ENCODE measurements at places on chromosomes 4 and X.

GRCh38 chr4:113971706-113972360, 7.6 kb downstream of the ARSJ start:
- DNase-seq, result no peak

DNA sequence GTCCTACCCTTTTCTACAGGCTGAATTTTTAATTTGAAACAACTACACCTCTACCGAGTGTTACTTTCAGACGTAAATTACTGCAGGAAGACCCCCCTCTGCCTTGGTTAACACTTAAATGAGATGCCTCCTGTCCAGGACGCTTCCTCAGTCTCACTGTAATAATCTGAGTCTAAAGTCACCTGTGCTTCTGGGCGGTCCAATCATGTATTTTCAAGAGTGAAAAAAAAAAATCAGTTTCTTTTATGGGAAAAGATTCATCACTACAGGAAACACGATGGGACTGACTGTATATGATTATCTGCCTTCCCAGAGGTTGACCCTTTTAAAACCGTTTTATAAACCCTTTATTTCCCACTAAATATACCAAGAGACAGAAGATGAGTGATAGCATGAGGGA, 776 bp downstream of the RBM47 start:
- DNase-seq, result no peak

DNA sequence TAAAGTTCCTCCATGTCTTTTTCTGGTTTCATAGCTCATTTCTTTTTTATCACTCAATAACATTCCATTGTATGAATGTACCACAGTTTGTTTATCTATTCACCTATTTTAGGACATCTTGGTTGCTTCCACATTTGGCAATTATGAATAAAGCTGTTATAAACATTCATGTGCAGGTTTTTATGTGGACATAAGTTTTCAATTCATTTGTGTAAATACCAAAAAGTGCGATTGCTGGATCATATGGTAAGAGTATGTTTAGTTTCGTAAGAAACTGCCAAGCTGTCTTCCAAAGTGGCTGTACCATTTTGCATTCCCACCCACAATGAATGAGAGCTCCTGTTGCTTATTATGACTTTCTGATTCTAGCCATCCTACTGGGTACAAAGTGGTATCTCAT, 36.3 kb upstream of the ZFX start:
- peak; percentile 43 for DNase-seq

- peak; percentile 38 for DNase-seq
These were observed 48.3 kb downstream of the MED28 start for GRCh38 chr4:17662694-17663093.

DNA sequence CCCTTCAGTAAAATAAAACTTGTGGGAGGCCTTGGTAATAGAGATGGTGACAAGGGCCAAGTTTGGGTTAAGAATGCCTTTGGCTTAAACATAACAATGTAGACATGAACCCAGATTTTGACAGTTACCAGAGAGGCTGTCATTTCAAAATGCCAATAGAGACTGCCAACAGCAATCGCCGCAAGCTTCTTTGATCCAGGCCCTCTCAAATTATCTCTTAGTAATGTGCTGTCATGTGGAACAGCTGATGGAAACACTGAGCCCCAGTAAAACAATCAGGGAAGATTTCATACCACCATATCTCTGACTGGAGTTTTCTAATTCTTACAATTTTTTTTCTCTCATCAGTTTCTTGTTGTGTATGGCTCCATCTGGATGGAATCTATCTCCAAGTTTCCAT, 80.5 kb downstream of the ZNF330 start:
- DNase-seq, result no peak

GRCh38 chr4:113435893-113436292, 325.6 kb downstream of the CAMK2D start:
- peak; percentile 83 for DNase-seq

DNA sequence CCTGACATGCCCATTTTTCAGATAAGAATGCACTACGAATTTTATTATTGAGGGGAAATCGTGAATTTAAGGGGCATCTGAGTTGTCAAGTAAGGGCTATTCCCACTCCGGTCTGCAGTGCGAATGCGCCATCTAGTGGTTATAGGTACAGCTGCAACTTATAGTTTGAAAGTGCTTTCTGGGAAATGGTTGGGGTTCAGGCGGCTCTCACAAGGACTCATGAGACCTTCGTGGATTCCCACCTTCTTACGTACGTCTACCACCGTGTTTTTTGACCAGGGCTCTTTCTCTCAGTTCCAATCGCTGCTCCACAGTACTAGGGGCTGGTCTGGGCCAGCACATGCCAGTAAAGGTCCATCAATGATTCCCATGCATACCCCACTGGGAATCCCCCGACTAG, 12.3 kb downstream of the MSL3 start:
- DNase-seq, result no peak

DNA sequence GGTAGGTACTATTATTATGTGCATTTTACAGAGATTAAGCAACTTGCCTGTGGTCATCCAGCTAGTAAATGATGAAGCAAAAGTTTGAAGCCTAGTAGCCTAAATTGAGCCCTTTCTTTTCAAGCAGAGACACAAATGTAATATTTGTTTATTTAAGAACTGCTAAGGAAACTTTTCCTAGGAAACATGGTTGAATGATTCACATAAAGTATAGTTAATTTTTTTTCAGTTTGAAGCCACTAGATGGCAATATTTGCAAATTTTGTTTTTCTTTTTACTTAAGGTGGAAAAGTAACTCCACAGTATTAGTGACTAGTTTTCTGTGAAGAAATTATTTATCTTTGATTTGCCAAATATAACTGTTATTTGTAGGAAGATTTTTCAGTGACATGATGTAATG, 52.8 kb upstream of the ANKRD17 start:
- no peak for DNase-seq

DNA sequence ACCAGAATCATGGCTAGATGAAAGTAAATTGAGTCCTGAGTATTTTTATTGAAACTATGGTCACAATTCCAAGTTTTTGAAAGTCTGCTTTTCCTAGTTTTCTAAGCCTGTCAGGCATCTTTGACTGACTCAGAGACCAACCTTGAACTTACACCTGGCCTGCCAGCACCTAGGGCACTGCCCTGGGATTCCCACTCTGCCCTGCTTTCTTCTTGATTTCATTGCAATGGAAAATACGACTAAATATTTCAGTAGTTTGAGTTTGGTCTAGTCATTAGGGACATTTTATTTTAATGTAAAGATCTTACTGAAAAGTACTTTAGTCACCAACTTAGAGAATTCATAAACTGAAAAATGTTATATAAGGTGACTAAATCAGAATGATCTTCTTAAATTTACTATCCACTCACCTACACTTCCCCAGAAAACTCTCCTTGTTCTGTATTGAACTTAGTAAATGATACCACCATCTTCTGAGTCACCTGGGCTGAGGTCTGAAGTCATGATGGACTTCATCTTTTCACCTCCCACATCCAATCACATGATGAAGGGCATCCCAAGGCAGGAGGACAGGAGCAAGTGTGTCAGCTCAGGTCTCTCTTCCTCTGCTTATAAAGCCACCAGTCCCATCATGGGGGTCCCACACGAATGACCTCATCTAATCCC, 11.6 kb upstream of the PYURF start:
- no peak for DNase-seq

GRCh38 chr4:666822-667544, 7.1 kb downstream of the ATP5ME start:
- no peak for DNase-seq

DNA sequence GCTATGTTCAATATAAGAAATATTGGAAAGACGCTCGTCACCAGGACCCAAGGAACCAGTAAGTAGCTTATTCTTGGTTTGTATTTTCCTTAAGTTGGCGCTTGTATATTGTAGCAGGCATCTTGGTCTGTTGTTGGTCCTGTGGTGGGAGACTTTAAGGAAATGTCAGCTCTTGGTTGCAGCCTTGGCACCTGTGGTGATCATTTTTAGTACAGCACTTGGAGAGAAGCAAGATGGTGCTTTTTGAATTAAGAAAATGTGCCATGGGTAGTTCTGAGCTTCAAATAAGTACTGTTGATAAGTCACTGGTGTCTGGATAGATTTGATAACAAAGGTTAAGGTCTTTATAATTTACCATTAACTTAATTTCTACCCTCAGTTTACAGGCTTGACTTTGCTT, 1.1 kb downstream of the RPS3A start:
- DNase-seq, result no peak

GRCh38 chrX:82813671-82814078, 694.4 kb upstream of the POU3F4 start:
- DNase-seq, result no peak

DNA sequence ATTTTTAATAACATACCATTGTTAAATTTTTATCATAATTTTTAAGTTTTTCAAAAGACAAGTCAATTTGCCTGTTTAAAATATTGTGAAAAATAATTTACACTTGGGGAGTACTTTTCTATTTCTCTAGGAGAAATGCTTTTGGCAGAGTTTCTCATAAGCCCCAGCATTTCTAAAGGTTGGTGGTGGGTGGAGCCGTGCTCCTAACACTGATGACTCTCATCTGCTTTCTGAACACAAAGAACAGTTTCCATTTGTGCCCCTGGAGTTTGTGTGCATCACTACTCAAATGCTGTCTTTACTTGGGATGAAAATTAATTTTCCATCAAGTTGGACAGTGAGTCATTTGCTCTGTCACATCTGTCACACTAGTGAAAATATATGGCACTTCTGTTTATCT, 57.6 kb downstream of the TNIP2 start:
- no peak for DNase-seq

DNA sequence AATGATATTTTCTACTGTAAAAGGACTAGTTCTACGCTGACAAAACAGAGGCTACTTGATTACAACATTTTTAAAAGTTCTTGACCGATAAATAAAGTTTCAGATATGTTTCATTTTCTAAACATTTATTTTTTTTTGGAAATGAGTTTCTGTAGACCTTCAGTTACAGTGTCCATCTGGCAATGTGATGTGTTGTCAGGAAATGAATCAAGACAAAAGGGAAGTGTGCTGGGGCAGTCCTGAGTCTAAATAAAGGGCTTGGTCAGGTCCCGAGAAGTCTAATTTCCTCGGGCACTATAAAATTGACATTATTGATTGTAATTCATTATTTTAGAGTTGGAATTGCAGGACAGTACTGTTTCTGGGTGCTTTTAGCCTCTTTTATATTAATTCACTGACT, 57.0 kb upstream of the FTHL17 start:
- no peak for DNase-seq

DNA sequence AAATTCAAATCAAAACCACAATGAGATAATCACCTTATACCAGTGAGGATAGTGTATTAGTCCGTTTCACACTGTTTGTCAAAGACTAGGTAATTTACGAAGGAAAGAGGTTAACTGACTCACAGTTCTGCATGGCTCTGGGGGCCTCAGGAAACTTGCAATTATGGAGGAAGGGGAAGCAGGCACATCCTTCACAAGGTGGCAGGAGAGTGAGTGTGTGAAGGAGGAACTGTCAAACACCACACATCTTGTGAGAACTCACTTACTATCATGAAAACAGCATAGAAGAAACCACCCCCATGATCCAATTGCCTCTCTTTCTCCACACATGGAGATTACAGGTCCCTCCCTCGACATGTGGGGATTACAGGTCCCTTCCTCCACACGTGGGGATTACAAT, 54.7 kb upstream of the TRPC5 start:
- DNase-seq, result no peak

DNA sequence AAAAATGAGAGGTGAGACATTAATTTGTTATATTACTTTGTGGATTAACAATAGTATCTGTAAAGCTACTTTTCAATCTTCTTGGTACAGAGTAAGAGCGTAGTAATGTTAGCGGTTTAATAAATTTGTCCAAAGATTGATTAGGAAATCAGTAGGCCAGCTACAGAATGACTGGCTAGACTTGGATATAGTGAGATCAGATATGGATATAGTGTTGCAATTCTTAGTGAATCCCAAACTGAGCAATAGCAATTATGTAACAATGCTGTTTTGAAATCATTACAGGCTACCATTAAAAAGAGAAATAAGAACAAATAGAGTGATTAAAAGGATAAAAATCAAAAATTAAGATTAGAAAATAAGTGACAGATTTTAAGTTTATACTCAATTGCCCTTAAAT, 847 bp upstream of the UGT2A2 start:
- DNase-seq, result no peak

- DNase-seq, result no peak
These were observed 405.6 kb downstream of the FAM47A start for GRCh38 chrX:33726281-33727160.

- no peak for DNase-seq
These were observed 6.5 kb upstream of the TSPAN5 start for GRCh38 chr4:98664959-98665358.

DNA sequence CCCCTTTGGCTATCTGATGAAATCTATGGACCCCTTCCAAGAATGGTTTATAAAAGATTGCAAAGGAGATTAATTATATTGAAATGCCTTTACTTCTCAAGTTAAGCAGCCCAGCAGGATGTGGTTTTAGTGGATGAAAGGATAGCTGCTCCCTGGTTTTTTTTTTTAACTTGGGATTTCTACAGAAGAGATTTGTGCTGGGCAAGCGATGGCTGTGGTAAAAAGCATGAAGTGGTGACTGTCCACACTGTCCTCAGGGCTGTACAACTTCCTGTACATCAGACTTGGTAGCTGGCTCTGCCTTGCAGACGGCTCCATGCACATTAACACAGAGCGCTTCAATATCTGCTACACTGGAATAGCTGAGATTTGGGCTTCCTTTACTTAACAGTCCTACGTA, 321.7 kb downstream of the DHX15 start:
- DNase-seq, result no peak

- peak; percentile 39 for DNase-seq
These were observed 94.3 kb downstream of the DDIT4L start for GRCh38 chr4:100095729-100096595.

DNA sequence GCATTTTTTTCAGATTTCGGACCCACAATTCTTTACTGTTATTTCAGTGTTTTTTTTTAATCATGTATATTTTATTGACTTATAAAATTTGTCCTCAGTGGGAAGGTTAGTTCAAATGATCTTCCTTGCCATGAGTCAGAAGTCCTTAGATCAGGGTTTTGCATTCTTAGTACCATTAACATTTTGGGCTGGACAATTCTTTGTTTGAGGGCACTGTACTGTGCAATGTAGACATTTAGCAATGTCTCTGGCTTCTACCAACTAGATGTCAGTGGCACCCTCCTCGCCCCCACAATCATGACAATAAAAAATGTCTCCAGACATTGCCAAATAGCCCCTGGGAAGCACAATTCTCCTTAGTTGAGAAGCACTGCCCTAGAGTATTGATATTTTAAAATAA, 176.6 kb downstream of the VEGFC start:
- no peak for DNase-seq

GRCh38 chrX:149948016-149948415, 9.7 kb upstream of the EOLA2 start:
- no peak for DNase-seq

Data from HFF-Myc (cell line).